HFFc6 (cell line): ENCODE measurements at places on chromosomes 3 and 15. TPM values are rescaled to one million over a fixed set of nuclear protein-coding genes. Genes with fewer than 3 reads are reported as not detected.

GRCh38 chr15:68469162-68470048, 37.4 kb upstream of the ITGA11 start:
- H3K27me3 ChIP-seq = peaks cover 29% of the 10 kb centered on the region
- 0 out of 2 replicates have a peak, but pooled peaks cover 5% of the 10 kb centered on the region for H3K36me3 ChIP-seq
- H3K27ac ChIP-seq = no peak overlapping the region
- H3K4me1 ChIP-seq = peaks cover 32% of the 10 kb centered on the region
- H3K4me3 ChIP-seq = no peak overlapping the region

DNA sequence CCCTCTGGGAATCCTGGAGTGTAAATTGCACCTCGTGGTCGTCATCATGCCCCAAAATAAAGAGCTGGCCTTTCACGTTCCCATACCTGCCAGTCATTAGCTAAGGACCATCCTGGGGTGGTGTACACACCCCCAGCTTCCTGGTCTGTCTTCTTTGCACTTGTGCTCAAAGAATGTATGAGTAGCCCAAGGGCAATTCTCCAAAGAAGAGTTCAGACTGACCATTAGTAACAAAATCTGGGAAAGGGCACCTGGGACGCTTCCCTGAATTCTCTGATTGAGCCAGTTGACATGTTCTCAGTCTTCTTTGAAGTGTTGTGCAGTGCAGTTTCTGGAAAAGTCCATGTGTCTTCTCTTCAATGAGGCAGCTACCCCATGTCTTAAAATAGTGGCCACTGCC, 34.8 kb downstream of the FAM3D start:
- H3K4me3 ChIP-seq = no peak overlapping the region
- H3K27ac ChIP-seq = no peak overlapping the region
- H3K4me1 ChIP-seq = no peaks in the 10 kb centered on the region; the same call in none of the 2 replicates
- no peak for DNase-seq

DNA sequence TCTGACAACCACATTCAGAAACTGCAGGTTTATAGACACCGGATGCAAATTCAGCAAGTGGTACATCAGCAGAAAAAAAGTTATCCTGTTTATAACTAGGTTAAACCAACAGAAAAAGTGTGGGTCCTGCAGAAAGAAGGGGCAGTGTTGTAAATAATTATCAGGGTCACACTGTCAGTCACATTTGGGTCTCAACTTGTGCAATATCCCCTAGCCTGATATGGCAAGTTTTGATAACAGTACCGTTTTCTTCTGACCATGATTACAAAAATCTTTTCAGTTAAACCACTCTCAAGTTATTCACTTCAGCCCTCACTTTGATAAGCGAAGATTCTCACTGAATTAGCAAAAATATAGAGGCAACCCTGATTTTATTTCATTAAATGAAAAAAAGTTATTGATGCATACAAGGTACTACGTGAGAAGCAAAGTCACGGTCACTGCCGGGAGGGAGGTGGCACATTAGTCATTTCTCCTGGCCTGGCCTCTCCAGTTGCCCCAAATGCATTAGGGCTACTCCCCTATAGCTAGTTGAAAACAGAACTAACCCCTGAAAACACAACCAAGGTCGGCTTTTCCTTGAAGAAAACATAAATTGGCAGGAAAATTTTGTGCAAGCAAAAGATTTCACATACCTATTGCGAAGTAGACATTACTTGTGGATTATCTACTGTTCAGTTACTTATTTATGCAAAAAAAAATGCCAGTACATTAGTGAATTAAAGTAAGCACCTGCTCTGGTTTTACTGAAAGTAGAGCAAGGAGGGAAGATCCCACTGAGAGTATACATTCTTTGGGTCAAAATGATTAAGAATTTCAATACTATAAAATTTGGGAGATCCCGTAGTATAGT, 28.6 kb downstream of the IL5RA start:
- no peak overlapping the region for H3K4me3 ChIP-seq
- no peak overlapping the region for H3K27ac ChIP-seq
- H3K4me1 ChIP-seq = no peaks in the 10 kb centered on the region
- H3K27me3 ChIP-seq = peaks cover 2% of the 10 kb centered on the region; the same call in 1 of the 2 replicates
- H3K36me3 ChIP-seq = no peaks in the 10 kb centered on the region

DNA sequence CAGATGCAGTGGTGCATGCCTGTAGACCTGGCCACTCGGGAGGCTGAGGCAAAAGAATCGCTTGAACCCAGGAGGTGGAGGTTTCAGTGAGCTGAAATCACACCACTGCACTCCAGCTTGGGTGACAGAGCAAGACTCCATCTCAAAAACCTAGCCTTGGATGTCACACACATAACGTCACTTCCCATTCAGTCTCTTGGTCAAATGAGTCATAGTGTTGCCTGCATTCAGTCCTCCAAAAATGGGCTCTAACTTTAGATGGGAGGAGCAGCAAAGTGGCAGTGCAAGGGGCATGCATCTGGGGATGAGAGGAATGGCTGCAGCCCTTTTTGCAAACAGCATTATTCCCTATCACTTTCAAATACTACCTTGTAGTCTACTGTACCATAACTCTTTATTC, 62.9 kb upstream of the AGBL1 start:
- DNase-seq = no peak
- no peak overlapping the region for H3K27ac ChIP-seq
- no peaks in the 10 kb centered on the region; the same call in 1 of the 2 replicates for H3K36me3 ChIP-seq
- H3K27me3 ChIP-seq = peaks cover 2% of the 10 kb centered on the region; the same call in 1 of the 2 replicates
- no peaks in the 10 kb centered on the region for H3K4me1 ChIP-seq

DNA sequence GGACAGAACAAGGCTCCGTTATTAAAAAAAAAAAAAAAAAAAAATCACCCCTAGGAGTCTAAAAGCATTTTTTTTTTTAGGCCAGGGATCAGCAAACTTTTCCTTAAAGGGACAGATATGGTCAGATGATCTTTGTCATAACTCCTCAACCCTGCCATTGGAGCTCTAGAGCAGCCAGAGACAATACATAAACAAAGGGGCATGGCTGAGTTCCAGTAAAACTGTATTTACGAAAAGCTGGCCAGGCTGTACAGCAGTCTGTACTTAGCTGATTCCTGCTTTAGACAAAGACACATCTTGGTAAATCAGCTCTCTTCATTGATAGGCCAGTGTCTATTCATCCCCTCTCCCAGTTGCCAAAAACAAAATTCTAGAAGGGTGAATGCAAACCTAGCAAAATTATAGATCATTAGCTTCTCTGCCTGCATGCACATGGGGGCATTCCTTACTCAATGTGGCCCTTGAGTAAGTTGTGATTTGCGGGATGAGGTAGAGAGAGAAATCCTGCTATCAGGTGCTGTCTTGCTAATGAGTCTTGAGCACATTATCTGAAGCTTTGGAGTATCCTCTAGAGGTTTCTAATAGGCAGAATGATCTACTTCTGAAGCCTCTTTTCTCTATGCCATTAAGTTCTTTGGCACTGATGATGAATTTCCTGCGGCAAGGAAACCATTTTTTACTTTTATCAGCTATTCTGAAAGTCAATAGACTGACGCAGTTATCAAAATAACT, 35.2 kb downstream of the SENP8 start:
- H3K36me3 ChIP-seq = no peaks in the 10 kb centered on the region
- no peak for DNase-seq
- no peaks in the 10 kb centered on the region; the same call in 1 of the 2 replicates for H3K27me3 ChIP-seq
- H3K27ac ChIP-seq = no peak overlapping the region
- peaks cover 11% of the 10 kb centered on the region for H3K4me1 ChIP-seq

- no peak for DNase-seq
- H3K4me3 ChIP-seq = no peak overlapping the region; the same call in 1 of the 2 replicates
- peaks cover 24% of the 10 kb centered on the region for H3K27me3 ChIP-seq
- peak overlapping the region; percentile 87; the same call in 1 of the 2 replicates for H3K27ac ChIP-seq
These were observed 110.8 kb downstream of the DUT start for GRCh38 chr15:48442011-48442410.

- DNase-seq = peak; percentile 62
- H3K36me3 ChIP-seq = peaks cover 6% of the 10 kb centered on the region
- H3K27me3 ChIP-seq = peaks cover 3% of the 10 kb centered on the region
- H3K4me3 ChIP-seq = no peak overlapping the region
- peak overlapping the region; percentile 21; the same call in 1 of the 2 replicates for H3K27ac ChIP-seq
These were observed 13.8 kb upstream of the MUSTN1 start for GRCh38 chr3:52848617-52849016.

- H3K4me3 ChIP-seq = no peak overlapping the region
- H3K4me1 ChIP-seq = peaks cover 40% of the 10 kb centered on the region
- H3K27ac ChIP-seq = no peak overlapping the region
- peaks cover 10% of the 10 kb centered on the region; the same call in 1 of the 2 replicates for H3K36me3 ChIP-seq
- peak; percentile 39 for DNase-seq
- no peaks in the 10 kb centered on the region for H3K27me3 ChIP-seq
These were observed 376.9 kb upstream of the RASGRP1 start for GRCh38 chr15:38941399-38941953.

GRCh38 chr15:89107984-89108383, 19.7 kb downstream of the ABHD2 start:
- no peak for DNase-seq
- H3K36me3 ChIP-seq = peaks cover 16% of the 10 kb centered on the region
- peaks cover 61% of the 10 kb centered on the region for H3K4me1 ChIP-seq

GRCh38 chr15:43492266-43492665, 690 bp downstream of the TP53BP1 start:
- peak overlapping the region; percentile 94 for H3K4me3 ChIP-seq
- peak overlapping the region; percentile 94 for H3K27ac ChIP-seq
- no peaks in the 10 kb centered on the region; the same call in 1 of the 2 replicates for H3K27me3 ChIP-seq
- H3K36me3 ChIP-seq = peaks cover 15% of the 10 kb centered on the region
- H3K4me1 ChIP-seq = peaks cover 27% of the 10 kb centered on the region
- DNase-seq = no peak

- H3K36me3 ChIP-seq = peaks cover 14% of the 10 kb centered on the region
- H3K27me3 ChIP-seq = no peaks in the 10 kb centered on the region; the same call in none of the 2 replicates
- H3K4me3 ChIP-seq = no peak overlapping the region
- no peak for DNase-seq
- H3K4me1 ChIP-seq = peaks cover 22% of the 10 kb centered on the region
These were observed 3.2 kb upstream of the RAD51 start for GRCh38 chr15:40691737-40692136.

GRCh38 chr3:73657186-73657585, 32.4 kb upstream of the PDZRN3 start:
- peak; percentile 10 for DNase-seq
- H3K4me1 ChIP-seq = peaks cover 62% of the 10 kb centered on the region
- no peaks in the 10 kb centered on the region; the same call in 1 of the 2 replicates for H3K27me3 ChIP-seq
- no peaks in the 10 kb centered on the region for H3K36me3 ChIP-seq

GRCh38 chr3:31926543-31926942, 54.5 kb downstream of the OSBPL10 start:
- H3K4me1 ChIP-seq = peaks cover 6% of the 10 kb centered on the region; the same call in 1 of the 2 replicates
- DNase-seq = no peak
- no peak overlapping the region for H3K4me3 ChIP-seq
- no peak overlapping the region for H3K27ac ChIP-seq
- H3K36me3 ChIP-seq = no peaks in the 10 kb centered on the region

DNA sequence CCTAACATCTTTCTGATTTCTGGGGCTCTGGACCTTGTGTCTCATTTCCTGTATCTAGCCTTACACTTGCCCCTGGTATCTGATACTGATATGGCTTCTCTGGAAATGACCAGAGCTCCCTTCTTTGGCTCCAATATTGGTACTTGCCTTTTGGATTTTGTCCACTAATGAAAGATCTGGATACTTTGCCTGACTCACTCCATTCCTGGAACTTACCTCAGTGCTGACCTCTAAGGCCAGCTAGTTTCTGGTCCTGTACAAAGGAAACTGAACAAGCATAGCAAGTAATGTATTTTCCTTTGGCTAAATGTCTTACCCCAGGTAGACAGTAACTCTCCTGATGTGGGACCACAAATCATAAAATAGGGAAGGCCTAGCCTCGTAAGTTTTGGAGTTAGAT, 93.8 kb upstream of the SLC4A7 start:
- H3K36me3 ChIP-seq = no peaks in the 10 kb centered on the region
- H3K4me3 ChIP-seq = no peak overlapping the region
- no peaks in the 10 kb centered on the region; the same call in 1 of the 2 replicates for H3K27me3 ChIP-seq
- H3K4me1 ChIP-seq = peaks cover 20% of the 10 kb centered on the region
- no peak overlapping the region for H3K27ac ChIP-seq

DNA sequence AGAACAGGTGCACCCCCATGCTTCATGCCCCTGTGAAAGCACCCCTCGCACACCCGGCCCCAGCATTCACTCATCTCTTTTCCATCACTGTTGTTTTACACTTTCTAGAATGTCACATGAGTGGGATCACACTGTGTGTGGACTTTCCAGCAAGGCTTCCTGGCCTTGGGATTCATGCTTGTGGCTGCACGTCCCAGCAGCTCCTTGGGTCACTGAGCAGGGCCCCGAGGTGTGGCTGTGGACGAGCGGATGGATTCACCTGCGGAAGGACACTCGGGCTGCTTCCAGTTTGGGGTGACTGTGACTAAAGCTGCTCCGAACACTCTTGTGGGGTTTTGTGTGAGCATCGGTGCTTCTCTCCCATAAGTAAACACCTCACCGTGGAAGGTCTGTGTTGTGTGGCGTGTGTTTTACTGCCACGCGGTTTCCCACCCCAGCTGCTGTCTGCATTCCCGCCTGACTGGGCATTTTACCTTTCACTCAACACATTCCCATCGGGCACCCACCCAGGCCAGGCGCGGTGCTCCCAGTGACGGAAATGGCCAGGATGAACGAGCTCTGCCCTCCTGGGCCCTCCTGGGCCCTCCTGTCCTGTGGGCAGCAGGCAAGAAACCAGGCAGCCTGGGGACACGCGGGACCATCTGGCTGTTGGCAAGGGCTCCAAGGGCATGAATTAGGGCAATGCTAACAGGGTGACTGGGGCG, 41.4 kb downstream of the DNAJB8 start:
- H3K27ac ChIP-seq = no peak overlapping the region
- no peak for DNase-seq
- H3K4me3 ChIP-seq = no peak overlapping the region
- H3K36me3 ChIP-seq = no peaks in the 10 kb centered on the region
- peaks cover 7% of the 10 kb centered on the region for H3K4me1 ChIP-seq

DNA sequence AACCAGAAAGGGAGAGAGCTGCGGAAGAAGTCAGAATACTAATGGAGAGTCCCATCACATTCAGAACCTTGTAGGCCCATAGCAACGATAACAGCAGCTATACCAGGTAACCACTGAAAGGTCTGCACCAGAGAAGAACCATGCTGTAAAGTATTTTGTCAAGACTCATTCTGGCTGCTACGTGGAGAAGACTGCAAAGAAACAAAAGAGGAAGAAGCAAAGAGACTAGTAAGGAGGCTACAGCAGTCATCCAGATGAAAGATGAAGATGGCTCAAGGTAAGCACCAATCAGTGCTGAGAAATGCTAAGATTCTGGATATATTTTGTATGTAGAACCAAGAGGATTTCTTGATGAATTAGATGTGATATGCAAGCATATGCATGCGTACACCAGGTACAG, 39.6 kb downstream of the ACAP2 start:
- no peak for DNase-seq
- H3K27ac ChIP-seq = no peak overlapping the region
- no peaks in the 10 kb centered on the region for H3K27me3 ChIP-seq
- no peak overlapping the region for H3K4me3 ChIP-seq

GRCh38 chr3:23752126-23752525, 53.6 kb upstream of the UBE2E1 start:
- peaks cover 1% of the 10 kb centered on the region; the same call in 1 of the 2 replicates for H3K27me3 ChIP-seq
- no peak overlapping the region for H3K4me3 ChIP-seq
- no peaks in the 10 kb centered on the region for H3K36me3 ChIP-seq
- peaks cover 24% of the 10 kb centered on the region for H3K4me1 ChIP-seq

GRCh38 chr3:191987831-191988350, 526.9 kb downstream of the PYDC2 start:
- H3K4me1 ChIP-seq = peaks cover 15% of the 10 kb centered on the region; the same call in 1 of the 2 replicates
- DNase-seq = no peak

Gene EIF4E3
- 0.69 to 0.94 TPM (median 0.84 TPM) in 3 replicates for total RNA-seq

Gene RTP4
- total RNA-seq = 0.13 TPM in 1 of 3 replicates, not detected in the others

Gene CCR1
- not detected in 3 replicates for total RNA-seq

Gene PARP9
- total RNA-seq = 4.9 to 10.0 TPM (median 5.2 TPM) in 3 replicates
